ENCODE measurements at places on chromosomes 3 and 15. TPM values are rescaled to one million over a fixed set of nuclear protein-coding genes. Genes with fewer than 3 reads are reported as not detected.

DNA sequence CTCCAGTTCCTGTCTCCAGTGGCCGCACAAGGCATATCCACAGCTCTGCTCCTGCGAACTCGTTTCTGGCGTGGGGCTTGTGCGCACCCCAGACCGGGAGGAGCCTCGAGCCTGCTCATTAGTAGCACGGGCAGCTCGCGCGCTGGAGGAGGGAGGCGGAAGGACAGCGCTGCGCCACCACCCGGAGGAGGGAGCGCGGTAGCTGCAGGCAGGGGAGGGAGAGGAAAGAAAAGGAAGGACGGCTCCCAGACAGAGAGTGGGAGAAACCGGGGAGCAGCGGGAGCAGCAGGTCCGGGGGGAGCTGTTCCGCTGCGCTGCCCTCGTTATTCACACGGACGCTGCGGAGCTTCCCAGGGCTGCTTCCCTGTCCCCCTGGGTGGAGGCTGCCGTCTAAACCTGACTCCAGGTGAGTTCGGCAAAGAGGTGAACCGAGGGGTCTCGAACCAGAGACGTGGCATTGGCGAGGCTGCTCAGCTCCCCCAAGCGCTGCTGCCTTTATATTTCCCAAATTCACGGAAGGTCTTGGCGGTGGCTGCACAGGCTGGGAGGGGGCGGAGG is 121.3 kb upstream of the ZNF717 start:
- no peak for DNase-seq

The GAP43 gene
- not detected for total RNA-seq

- no peak for DNase-seq
These were observed 43.6 kb downstream of the C3orf20 start for GRCh38 chr3:14718539-14718938.

DNA sequence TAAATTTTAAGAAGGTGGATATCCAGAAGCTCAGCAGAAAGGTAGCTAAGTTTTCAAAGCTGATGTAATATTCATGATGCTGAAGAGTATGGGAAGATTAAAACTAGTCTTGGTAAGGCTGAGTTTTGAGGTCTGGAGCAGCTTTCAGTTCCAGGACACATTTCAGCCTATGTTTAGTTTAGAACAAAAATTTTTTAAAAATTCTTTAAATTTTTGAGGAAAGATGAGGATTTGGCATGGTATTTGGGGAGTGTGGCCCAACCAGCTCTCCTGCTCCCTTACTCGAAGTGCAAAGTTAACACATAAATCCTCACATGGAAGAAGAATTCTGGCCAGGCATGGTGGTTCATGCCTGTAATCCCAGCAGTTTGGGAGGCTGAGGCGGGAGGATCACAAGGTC is 1039.1 kb downstream of the NAALADL2 start:
- DNase-seq = no peak

GRCh38 chr3:61702453-61702852 is 141.1 kb downstream of the PTPRG start:
- DNase-seq = no peak

Data from epithelial cell of proximal tubule (primary cell).